ENCODE measurements at places on chromosomes 5 and 9. TPM values are rescaled to one million over a fixed set of nuclear protein-coding genes. Genes with fewer than 3 reads are reported as not detected.

Gene SLC34A3
- not detected for polyA plus RNA-seq

- H3K4me1 ChIP-seq: no peaks in the 10 kb centered on the region
- H3K4me3 ChIP-seq: no peak overlapping the region
- no peak for DNase-seq
- peaks cover 5% of the 10 kb centered on the region for H3K27me3 ChIP-seq
- H3K27ac ChIP-seq: no peak overlapping the region
These were observed 233.2 kb downstream of the ROR2 start for GRCh38 chr9:91716815-91717214.

DNA sequence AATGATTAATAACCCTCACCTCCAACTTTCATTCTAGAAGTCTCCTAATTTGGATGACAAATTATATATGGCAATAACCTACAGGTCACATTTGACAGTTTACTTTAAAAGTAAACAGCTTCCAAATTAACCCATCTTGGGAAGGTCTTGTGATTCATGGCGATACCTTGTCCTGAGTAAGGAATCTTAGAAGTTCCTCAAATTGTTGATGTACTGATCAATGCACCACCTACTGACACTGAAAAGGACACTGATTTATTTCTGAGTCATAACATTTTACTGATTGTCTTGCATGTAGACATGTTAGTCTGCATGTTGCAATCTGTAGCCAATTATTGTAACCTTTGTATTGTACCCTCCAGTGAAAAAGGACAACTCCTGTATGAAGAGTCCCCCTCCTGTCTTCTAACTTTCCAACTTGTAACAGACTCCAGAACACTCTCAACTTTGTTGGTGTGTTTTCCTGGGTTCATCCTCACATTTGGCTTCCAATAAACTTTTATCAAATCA, 16.0 kb upstream of the SLC22A5 start:
- H3K4me3 ChIP-seq: no peak overlapping the region
- H3K36me3 ChIP-seq: peaks cover 8% of the 10 kb centered on the region
- DNase-seq: no peak

DNA sequence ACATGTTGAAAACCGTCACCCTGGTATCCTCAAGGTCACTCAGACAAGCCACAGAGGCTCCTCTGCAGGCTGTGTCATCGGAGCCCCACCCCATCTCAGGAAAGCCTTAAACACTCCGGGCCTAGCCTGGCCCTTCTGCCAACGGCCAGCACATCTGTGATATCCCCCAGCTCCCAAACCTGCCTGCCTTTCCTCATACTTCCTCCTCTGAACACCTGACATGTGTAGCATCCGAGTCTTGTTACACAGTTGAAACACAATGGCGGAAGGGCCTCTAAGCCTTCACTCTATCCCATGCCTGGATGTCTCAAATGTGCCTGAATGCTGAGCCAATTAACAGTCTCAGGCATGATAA, 32.9 kb upstream of the TGFBR1 start:
- peaks cover 3% of the 10 kb centered on the region for H3K27me3 ChIP-seq
- peaks cover 10% of the 10 kb centered on the region for H3K36me3 ChIP-seq
- H3K27ac ChIP-seq: peak overlapping the region; percentile 55
- no peak for DNase-seq
- H3K4me3 ChIP-seq: no peak overlapping the region
